ENCODE measurements at places on chromosomes 1 and 21.

- no peak overlapping the region for H3K27ac ChIP-seq
- peaks cover 12% of the 10 kb centered on the region for H3K27me3 ChIP-seq
- DNase-seq = no peak
- peaks cover 2% of the 10 kb centered on the region for H3K36me3 ChIP-seq
Measured at GRCh38 chr1:244106837-244107493, 55.9 kb downstream of the ZBTB18 start.

DNA sequence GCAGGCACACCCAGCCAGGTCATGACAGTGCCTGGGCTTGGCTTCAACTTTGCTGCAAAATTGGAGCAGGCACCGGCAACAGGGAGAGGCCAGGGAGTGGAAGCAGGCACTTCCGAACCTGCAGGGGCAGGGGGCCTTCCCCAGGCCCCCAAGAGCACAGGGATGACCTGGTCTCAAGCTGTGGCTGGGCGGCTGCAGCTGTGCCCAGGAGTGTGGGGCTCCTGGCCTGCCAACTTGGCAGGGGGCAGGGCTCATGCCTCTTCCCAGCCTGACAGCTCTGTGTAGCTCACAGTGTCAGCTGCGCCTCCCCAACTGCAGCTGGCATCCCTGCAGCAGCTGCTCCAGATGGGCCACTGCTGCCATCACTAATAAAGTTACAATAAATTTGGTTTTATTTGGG is 51.5 kb upstream of the SCYL3 start:
- no peak overlapping the region for H3K4me3 ChIP-seq
- H3K27me3 ChIP-seq = no peaks in the 10 kb centered on the region
- H3K27ac ChIP-seq = no peak overlapping the region
- H3K36me3 ChIP-seq = no peaks in the 10 kb centered on the region
- H3K4me1 ChIP-seq = no peaks in the 10 kb centered on the region

DNA sequence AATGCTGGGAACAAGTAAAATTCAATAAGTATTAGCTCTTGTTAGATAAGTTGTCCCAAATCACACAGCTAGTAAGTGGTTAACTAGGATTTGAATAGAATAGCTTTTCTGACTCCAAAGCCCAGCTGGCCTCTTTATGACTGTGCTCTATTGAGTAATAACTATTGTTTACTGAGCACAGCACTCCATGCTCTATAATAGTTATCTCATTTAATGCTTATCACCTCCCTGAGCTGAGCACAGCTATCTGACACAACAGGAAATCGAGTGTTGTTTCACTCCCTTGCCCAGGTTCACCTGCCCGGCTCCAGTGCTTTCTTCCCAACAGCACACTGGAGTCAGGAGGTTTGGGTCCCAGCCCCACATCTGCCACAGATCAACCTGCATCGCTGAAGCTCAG is 38.8 kb upstream of the STMN1 start:
- no peaks in the 10 kb centered on the region for H3K4me1 ChIP-seq
- peaks cover 5% of the 10 kb centered on the region for H3K27me3 ChIP-seq
- H3K27ac ChIP-seq = no peak overlapping the region
- H3K4me3 ChIP-seq = no peak overlapping the region
- no peak for DNase-seq

- H3K27me3 ChIP-seq = no peaks in the 10 kb centered on the region
- no peak overlapping the region for H3K27ac ChIP-seq
- H3K4me3 ChIP-seq = no peak overlapping the region
- no peak for DNase-seq
- H3K4me1 ChIP-seq = peaks cover 12% of the 10 kb centered on the region
- H3K36me3 ChIP-seq = peaks cover 43% of the 10 kb centered on the region
Measured at GRCh38 chr1:89932598-89933364, 62.1 kb upstream of the ZNF326 start.

- H3K4me3 ChIP-seq = no peak overlapping the region
- H3K27me3 ChIP-seq = peaks cover 4% of the 10 kb centered on the region
- no peaks in the 10 kb centered on the region for H3K36me3 ChIP-seq
Measured at GRCh38 chr1:170168265-170168664, 22.5 kb downstream of the NTMT2 start.

DNA sequence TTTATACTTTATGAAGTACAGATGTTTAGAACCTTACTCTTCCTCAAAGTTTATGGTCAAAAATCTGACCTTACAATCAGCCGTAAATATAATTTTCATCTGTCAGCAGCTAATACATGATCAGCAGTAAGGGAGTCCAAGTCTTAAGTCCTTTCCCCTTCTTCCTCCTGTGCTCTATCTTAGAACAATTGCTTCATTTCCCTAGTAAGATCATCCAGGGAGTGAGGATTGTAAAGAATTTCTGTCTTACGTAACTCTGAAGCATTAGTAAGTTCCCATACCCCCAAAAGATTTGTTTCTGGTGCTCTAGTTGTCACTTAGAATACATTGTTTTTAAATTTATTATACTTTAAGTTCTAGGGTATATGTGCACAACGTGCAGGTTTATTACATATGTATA is 2.1 kb downstream of the SETDB1 start:
- no peak overlapping the region for H3K4me3 ChIP-seq
- no peaks in the 10 kb centered on the region for H3K27me3 ChIP-seq
- H3K27ac ChIP-seq = no peak overlapping the region
- H3K36me3 ChIP-seq = peaks cover 36% of the 10 kb centered on the region
- DNase-seq = no peak

Measured in memory B cell (primary cell).